Tongue (tissue), 3 donors: ENCODE measurements at places on chromosomes 7 and 10. TPM values are rescaled to one million over a fixed set of nuclear protein-coding genes. Genes with fewer than 3 reads are reported as not detected.
A peak's percentile ranks its signal among the peaks of the same experiment; 100 is the strongest.

GRCh38 chr7:75718390-75719031, 20.2 kb downstream of the HIP1 start:
- DNase-seq = no peak

DNA sequence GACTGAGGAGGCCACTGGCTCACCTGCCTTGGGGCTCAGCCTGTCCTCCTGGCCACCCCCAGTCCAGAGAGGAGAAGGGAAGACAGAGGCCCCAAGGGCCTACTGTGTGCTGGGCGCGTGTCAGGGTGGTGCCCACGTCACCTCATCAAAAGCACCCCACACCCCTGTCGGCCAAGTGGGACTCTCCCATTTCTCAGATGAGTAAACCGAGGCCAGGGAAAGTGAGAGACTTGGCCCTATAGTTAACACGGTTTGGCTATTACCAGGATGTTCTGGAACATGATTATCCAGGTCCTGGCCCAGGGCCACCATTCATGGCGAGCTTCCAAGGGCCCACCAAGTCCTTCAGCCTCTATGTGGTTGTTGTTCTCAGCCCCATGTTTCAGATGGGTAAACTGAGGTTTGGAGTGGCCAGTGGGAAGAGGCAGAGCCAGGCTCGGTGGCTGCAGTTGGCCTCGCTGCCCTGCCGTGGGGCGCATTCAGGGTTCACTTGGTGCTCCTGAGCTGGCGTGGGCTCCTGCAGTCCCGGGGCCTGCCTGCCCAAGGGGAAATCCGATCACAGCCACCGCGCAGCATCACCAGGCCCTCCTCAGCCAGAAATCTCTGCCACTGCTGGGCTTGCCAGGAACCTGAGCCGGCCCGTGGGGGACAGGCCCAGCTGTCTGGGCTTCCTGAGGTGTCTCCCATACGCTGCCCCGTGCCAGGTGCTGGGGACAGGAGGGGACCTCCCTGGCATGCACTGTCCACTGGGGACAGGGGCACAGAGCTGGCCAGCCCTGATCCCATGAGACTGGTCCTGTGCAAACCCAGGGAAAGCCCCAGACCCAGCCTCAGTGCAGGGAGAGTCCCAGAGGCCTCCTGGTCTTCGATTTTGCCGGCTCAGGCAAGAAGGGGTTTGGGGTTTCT, 117.7 kb upstream of the TNRC18 start:
- DNase-seq = peak; percentile 70

GRCh38 chr7:100583132-100584053, 2.5 kb downstream of the LRCH4 start:
- peak; percentile 28 for DNase-seq

DNA sequence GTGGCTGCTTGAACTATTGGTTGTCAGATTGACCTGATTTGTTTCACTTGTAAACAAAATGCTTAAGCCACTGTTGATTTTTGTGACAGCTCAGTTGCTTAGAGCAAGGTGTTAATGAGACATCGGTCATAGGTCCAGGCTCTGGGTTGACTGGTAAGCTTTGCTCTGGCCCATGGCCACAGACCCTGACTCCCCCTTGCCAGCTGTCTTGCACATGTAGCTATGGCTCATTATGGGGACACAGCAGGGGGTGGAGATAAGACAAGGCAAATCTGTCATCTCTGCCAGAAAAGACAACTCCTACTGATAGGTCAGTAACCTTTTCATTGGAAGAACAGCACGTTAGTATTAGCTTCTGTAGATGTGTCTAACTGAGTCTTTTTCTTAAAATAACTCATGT, 95.3 kb downstream of the KAT6B start:
- DNase-seq = no peak

DNA sequence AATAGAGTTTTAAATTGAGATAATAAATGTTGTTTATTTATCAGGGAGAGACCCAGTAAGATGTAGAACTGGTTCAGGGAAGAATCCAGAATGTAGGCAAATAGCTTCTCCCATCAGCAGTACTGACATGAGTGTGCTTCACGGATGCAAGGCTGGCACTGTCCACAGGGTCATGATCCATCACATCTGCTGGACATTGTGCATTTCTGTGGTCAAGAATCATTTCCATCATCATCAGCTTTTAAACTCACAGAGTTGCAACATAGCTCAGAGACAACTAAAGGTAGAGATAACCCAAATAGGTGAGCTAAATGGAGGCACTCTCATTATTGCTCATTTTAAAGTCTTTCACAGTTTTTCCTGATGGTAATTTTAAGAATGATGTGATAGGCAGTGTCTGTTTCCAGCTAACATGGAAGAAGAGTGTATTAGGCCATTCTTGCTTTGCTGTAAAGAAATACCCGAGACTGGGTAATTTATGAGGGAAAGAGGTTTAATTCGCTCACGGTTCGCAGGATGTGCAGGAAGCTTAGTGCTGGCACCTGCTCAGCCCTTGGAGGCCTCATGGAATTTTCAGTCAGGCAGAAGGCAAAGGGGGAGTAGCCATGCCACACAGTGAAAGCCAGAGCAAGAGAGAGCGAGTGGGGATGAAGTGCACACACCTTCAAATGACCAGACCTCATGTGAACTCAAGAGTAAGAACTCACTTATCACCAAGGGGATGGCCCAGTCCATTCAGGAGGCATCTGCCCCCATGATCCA, 80.8 kb downstream of the INPP5A start:
- DNase-seq = no peak

- DNase-seq = no peak
Observed at GRCh38 chr10:44047361-44047760, 337.5 kb downstream of the CXCL12 start.

DNA sequence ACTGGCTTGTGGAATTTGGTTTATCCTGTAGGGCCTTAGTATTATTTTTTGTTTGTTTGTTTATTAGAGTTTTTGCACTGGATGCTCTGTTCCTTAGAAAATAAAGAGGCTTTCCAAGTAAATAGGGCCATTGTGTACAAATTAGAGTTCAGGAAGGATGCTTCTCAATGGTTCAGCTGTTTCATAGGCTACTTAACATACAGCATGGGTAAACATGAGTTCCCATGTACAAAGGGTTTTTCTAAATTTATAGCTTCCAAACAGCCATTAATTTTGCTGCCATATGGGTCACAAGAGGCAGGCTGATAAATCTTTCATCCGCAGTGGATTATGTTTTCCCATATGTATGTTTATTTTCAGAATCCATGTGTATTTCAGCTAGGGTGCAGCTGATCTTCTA, 121.6 kb upstream of the WDR11 start:
- no peak for DNase-seq

DNA sequence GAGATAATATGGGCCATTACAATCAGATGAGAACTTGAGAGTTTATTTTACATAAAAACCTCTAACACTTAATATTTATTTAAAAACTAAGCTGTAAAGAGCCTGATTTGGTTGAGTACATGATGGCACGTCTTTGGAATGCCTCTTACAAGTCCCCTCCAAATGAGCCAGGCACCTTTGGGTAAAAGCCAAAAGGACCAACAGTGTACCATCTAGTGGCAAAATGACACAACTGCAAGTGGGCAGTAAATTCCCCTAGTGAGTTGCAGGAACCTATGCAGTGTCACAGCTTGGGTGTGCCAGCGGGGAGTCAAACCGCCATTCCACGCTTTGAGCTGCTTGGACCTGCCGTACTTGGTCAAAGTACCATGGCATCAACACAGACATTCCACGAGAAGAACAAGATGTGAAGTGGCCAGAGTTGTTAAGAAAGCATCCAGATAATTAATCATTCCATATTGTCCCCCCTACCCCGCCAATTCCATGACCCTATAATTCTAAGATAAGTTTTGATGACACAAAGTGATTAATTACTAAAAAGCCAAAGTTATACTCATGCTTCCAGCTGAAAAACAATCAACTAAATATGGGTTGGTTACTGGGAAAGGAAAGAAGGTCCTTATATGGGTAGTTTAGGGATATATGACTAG, 115.2 kb downstream of the SORBS1 start:
- DNase-seq = peak; percentile 69

GRCh38 chr7:109259151-109259550, 689.5 kb downstream of the DNAJB9 start:
- no peak for DNase-seq

- no peak for DNase-seq
Observed at GRCh38 chr10:123160311-123160980, 6.2 kb downstream of the BUB3 start.

DNA sequence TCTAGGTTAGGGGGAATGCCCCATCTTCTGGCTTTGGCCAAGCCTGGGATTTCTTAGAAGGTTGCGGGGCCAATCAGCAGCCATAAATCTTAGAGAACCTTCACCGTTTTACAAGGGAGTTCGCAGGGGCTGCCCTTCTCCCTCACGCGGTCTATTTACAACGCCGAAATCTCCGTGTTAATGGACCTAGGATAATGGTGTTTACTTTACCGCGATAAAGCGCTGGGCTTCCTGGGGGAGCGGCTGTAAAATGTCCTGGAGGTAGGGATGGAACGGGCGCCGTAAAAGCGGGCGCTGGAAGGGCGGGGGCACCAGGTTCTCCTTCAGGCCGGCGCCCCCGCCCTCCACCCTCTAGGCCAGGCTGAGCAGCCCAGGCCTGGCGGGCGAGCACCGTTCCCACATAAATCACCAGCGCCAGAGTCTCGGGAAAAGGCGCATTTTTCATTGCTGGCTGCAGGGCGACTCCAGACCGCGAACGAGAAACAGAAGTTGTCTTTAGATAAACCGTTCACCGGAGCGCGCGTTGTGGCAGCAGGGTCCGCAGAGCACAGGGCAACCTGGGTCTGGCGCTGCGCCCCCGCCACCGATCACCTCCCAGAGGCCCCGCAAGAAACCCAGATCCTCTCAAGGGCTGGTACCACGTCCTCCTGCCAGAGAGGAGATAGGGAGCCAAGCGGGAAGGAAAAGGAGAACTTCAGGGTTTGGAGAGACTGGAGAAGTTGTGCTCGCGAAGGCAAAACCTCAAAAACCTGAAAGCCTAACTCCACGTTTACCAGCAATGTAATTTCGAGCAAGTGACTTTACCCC, 12.5 kb upstream of the NKX2-3 start:
- no peak for DNase-seq

DNA sequence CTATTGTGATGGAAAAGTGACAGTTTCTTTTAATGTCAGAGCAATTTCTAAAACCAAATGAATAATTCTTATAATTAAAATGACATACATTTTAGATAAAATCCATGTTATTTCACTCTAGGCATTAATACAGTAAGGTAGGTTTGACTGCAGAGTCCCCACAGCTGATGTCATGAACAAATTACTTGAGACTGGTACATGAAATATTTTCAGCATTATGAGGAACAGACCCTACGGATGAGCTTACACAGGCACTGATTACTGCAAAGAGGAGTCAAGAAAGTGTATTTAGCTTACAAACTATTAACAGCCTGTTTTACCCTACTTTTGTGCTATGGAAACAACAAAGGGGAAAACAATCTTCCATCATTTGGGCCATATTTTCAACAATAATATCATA, 8.9 kb downstream of the COL1A2 start:
- no peak for DNase-seq

GRCh38 chr10:80896959-80897358, 359.3 kb downstream of the SH2D4B start:
- no peak for DNase-seq

GRCh38 chr10:29949411-29950011, 109.9 kb downstream of the JCAD start:
- DNase-seq = peak; percentile 13

- DNase-seq = no peak
Observed at GRCh38 chr10:45557275-45557905, 115.2 kb downstream of the ZFAND4 start.

DNA sequence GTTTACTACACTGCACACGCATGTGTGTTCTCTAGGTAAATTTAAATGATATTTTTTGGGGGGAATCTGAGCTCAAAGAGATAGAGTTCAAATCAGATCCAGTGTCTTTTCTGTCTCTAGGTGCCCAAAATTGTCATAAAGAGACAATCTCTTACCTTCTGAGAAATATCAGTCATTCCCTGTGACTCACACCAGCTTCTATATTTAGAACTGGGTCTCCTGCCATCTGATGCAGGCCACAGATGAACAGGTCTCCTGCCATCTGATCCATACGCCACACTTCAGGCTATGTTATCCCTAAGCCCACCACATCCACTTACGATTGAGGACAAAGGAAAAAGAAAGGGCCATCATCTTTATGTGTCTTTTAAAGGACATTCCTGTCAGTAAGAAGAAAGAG, 136.3 kb upstream of the LAMB4 start:
- no peak for DNase-seq

DNA sequence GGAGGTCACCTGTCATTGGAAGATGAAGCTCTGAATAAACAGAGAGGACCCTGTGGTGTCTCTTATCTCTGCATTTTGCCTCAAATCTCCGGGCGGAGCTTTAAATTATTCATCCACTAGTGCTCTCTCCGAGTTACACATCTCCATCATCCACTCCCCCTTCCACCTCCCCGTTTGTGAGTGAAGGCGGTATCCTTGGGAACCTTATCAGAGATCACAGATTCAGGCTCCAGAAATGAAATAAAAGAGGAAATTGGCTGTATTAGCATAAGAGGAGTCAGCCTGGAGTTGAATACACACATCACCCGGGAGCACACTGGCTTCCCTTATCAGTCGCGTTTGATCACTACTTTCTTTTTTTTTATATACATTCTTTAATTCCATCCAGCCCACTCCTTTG, 1184.8 kb downstream of the GATA3 start:
- DNase-seq = no peak

GRCh38 chr10:96639899-96640298, 53.1 kb upstream of the TM9SF3 start:
- peak; percentile 15 for DNase-seq

DNA sequence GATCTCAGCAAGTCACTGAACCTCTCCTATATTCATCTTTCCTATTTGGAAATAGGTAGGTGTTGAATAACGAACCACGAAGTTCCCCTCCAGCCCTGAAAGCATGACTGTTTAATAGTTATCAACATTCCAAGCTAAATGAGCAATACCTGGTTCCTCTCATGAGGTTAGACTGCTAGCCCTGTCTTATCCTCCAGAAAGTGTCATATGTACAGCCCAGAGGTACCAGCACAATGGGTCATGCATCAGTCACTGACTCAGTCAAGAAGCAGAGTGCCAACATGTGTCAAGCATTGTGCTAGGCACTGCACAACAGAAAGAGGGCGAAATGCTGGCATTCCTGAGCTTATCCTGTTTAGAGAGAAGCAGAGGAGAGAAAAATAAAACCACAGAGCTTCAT, 70.0 kb downstream of the AMPH start:
- no peak for DNase-seq

- DNase-seq = no peak
Observed at GRCh38 chr7:91557789-91558404, 293.7 kb downstream of the FZD1 start.

LIPN gene
- not detected for total RNA-seq

STEAP1B gene
- total RNA-seq = 3.0 TPM

CALCR gene
- 7.0 TPM for total RNA-seq

FOXI2 gene
- not detected for total RNA-seq

ITGA8 gene
- 18.8 TPM for total RNA-seq

DCLRE1A gene
- total RNA-seq = 7.8 TPM

CNPY1 gene
- total RNA-seq = not detected

SUN3 gene
- not detected for total RNA-seq

CCDC201 gene
- not detected for total RNA-seq

WAPL gene
- 58.3 TPM for total RNA-seq

SLC26A5 gene
- 0.21 TPM for total RNA-seq

PIP4K2A gene
- 19.8 TPM for total RNA-seq

NEUROD6 gene
- total RNA-seq = 0.21 TPM
